ENCODE measurements at places on chromosomes 2 and 18. TPM values are rescaled to one million over a fixed set of nuclear protein-coding genes. Genes with fewer than 3 reads are reported as not detected.

DNA sequence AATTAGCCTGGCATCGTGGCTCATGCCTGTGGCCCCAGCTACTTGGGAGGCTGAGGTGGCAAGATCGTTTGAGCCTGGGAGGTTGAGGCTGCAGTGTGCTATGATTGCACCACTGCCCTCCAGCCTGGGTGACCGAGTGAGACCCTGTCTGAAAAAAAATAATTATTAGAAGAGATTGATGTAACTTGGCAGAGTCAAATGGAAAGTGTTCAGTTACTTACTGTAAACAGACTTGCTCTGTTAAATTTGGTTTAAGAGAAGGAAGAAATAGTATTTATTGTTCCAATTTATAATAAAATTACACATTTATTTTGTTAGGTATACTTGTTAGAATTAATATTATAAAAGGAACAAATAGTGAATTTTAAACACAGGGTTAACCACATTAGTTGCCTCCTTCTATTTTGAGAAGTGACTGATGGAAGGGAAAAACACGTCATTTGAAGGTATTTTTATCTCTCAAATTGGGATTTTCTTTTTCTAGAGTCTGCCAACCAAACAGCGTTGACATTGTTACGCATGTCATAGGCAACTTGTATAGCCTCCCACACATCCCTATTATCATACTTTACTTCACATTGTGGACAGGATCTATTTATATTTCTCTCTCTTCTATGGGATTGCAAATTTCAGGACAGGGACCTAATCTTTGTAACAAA lies 118.8 kb upstream of the B3GNT2 start:
- no peak for DNase-seq

Gene RNF144A
- 50.6 TPM for total RNA-seq

GRCh38 chr2:223887127-223887526 lies 49.7 kb upstream of the AP1S3 start:
- DNase-seq = no peak

DNA sequence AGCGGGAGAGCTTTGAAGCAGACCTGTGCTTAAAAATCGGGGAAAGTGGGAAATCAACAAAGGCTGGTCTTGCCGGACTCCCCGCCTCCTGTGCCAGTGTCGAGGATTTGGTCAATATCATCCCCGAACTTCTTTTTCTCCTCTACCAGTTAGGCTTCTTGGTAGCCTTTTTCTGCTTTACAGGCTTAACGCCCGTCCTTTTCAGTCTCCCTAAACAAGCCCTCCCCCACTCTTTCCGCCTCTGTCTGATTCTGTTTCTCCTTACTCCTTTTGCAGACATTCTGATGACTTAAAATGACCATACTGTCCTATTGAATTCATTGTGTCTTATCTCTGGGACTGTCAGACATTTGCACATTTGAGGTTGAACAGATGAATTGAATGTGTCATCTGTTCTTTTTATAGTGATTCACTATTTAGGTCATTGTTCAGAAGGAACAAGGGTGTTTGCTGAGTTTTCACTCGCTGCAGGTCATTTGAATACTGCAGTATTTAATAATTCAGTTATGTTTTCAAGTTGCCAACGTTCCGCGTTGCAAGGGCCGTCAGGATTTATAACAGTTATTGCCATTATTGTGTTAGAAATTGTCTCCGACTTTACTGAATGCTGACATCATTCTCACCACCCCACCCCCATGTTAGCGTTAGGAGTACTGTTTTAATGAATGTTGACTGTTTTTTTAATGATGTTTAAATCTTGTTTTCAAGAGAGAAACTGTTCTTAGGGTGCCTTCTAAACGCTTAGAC lies 1.1 kb downstream of the ITGAV start:
- DNase-seq = peak; percentile 38

DNA sequence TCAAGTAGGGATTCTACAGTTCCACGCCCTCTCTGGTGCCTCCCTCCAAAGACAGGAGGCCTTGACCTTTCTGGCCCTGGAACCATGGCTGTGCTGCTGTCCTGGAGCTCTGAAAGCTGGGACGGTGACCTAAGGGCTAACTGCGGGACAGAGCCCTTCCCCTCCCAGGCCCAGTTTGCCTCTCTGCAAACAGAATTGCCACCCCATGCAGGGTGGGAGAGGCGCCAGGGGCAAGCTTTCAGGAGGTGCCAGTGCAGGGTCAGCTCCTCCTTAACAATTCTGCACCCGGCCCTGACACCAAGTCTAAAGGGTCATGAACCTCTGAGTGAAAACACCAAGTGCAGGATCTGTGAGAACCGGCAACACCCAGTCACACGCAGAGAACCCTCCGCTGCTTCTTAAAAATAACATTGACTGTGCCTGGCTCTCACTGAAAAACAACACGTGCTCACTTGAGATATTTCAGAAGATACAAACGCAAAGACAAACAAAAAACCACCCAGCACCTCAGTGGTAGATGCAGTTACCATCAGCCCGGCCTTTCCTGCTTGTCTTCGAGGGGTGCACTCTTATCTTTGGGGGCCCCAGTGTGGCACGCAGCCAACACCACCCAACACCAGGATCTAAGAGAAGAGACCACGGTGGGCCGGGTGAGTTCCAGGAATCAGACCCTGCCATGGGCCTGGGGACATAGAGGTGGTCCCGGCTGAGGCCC lies 1.1 kb upstream of the SNED1 start:
- DNase-seq = peak; percentile 4

Gene ADGRF3
- total RNA-seq = 2.7 TPM

- DNase-seq = no peak
Measured at GRCh38 chr2:119256582-119256921, 32.9 kb downstream of the STEAP3 start.

- DNase-seq = no peak
Measured at GRCh38 chr18:45870419-45870818, 44.9 kb downstream of the SIGLEC15 start.

DNA sequence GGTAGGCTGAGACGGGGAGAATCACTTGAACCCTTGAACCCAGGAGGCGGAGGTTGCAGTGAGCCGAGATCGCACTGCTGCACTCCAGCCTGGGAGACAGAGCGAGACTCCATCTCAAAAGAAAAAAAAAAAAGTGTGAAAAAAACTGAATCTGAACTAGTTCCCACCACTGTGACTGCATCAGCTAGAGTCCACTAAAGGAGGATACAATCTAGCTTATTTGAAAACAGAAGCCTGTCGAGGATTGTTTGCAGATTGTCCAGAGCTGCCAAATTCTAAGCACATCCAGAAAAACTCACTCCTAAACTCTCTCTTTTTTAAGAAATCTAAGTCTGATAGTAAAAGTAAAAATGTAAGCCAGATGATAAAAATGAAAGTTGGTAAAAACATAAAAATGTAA lies 10.6 kb downstream of the GFPT1 start:
- DNase-seq = no peak

DNA sequence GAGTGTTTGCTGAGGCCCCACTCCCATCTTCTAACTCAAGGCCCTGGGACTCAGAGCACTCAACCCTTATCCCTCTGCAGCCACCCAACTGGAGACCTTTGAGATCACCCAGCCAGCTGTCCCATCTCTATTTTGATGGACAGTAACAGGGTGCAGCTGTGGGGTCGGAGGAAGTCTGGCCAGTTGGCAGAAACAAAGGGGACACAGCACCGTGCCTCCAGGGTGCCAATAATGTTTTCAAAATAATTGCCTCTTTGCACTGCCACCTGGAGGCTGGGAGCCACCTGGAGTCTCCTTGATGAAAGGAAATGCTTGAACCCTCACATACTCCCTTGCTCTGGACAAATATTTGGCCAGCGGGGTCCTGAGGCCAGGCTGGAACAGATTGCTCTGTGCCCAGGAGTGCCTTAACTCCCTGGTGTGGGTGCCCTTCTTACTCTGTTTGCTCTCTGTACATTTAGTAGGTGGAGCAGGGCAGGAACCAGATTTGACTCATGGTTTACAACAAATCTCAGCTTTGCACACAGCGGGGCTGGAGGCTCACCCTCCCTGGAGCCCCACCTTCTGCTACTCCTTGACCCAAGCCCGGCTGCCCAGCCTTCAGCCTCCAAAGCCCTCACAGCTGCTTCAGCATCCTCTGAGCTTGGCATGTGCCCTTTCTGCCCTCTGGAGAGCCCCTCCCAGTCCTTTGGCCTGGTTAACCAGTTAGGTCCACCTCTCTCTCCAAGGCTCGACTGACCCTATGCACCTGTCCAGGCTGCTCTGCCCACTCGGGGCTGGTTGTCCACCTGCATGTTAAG lies 17.2 kb downstream of the MAL start:
- DNase-seq = no peak

DNA sequence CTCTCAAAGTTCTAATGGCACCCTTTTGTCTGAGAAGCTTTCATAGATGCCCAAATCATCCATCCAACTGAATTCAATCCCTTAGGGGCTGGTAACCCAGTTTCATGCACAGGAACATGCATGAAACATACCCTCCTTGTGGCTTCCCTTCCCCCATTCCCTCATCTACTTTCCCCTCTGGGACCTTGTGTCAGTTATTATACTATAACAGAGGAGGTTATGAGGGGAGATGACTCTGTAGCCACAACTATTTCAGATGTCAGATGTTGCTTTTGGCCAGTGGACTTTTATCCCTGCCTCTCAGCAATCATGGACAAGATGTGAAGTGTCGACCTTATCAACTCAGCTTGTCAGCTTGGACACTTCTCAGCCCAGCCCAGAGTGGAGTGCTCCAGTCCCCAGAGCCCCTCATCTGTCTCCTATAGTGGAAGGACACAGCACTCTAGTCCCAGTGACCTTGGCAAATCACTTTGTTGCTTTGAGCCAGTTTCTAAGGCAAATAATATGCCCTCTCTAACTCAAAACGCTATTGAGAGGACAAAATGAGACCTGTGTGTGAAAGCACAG lies 8.4 kb downstream of the DHRS9 start:
- DNase-seq = no peak

Gene CCDC102B
- total RNA-seq = 1.3 TPM

Gene CCDC148
- total RNA-seq = not detected

Gene SH3BP4
- total RNA-seq = 0.42 TPM

GRCh38 chr2:230537531-230537976 lies 121.6 kb downstream of the SP100 start:
- DNase-seq = peak; percentile 70

- no peak for DNase-seq
Measured at GRCh38 chr2:189217541-189217940, 38.0 kb upstream of the COL5A2 start.

GRCh38 chr2:161135951-161136593 lies 24.2 kb upstream of the TANK start:
- no peak for DNase-seq

GRCh38 chr2:28583899-28584553 lies 88.2 kb downstream of the PLB1 start:
- DNase-seq = peak; percentile 89

DNA sequence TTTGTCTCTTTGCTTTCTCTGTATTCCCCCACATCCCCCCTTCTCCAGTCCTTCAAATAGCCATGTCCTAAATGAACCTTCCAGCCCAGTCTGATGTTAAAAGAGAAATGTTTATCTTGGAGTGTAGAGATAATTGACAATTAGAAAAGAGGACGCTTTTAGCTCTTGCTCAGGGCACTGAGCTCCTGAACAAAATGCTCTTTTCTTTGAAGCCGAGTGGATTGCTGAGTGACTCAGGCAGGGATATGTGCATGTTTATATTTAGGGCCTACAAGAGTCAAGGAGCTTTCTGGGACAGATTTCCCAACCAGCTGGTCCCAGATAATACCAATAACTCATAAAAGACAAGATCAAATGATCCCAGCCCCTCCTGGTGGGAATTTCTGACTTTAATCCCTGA lies 88.0 kb upstream of the SETBP1 start:
- DNase-seq = no peak

GRCh38 chr2:217307023-217307422 lies 447.2 kb upstream of the TNP1 start:
- DNase-seq = no peak

GRCh38 chr18:56721491-56721890 lies 70.3 kb downstream of the WDR7 start:
- no peak for DNase-seq

Gene C2orf66
- total RNA-seq = not detected

DNA sequence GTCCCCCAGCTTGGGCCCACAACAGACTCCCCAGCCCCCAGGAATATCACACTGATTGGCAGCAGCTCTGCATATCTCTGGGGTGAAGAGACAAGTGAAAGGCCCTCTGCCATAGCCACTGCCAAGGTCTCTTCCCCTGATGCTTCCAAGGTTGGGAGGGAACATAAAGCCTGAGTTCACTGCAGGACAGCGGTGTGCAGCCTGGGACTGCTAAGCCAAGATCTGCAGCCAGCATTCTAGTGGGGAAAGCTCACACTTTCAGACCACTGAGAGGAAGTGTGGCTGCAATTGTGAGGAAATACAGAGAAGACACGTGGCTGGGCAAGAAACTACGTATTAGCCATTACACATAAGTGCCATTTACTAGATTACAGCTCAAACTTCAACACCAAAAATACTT lies 100.7 kb downstream of the MAIP1 start:
- DNase-seq = no peak

DNA sequence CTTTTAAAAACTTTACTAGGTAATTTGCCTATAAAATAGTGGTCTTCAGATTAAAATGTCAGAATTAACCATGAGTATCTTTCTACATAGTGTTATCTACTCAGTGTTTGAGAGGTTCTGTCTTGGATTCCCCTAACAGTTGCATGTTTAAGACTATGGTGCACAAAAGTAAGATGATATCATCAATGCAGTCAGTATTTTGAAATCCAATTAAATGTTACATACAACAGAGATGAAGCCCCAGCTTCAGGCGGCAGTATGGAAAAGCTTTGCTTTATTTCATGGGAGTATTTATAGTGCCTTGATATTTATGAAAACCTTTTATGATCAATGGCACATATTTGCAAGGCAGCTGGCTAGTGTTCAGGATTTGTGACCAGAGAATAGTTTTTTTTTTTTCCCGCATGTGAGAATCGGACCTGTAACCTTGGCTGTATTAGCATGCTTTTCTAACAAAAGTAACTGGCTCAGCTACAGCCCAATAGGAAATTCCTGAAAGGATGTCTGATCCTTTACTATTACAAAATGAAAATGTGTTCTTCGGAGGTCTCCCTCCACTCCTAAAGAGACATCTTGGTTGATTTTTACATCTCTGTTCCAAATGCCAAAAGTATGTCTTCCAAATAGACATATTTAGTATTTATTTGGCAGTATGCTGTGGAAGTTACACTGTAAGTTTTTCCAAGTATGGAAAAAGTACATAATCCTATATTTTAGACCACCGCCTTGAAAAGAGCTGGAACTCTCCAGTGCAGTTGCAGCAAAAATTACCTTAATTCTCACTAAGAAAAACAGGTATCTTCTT lies 319.3 kb upstream of the UBE2E3 start:
- no peak for DNase-seq

Gene SS18
- 42.2 TPM for total RNA-seq

- peak; percentile 40 for DNase-seq
Measured at GRCh38 chr2:174683392-174683759, 80.9 kb downstream of the CHRNA1 start.

Gene RIT2
- not detected for total RNA-seq

DNA sequence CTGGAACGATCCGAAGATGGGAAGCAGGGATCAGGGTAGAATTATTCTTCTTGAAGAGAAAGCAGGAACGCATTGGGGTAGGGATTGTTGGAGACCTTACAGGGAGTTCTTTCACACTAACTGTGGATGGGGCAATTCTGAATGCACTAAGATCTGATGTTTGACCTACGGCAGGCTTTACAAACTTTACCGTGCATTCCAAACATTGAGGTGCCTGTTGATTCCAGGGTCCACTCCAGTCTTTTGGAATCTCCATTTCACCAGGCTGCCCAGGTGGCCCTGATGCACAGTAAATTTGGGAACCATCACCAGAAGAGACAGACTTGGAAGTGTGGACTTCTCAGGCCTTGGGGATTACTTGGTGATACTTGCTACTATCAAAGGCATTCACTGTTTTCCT lies 76.9 kb downstream of the RFTN2 start:
- no peak for DNase-seq

- no peak for DNase-seq
Measured at GRCh38 chr2:168116448-168116847, 130.9 kb downstream of the STK39 start.

Measured in activated naive CD4-positive, alpha-beta T cell treated with anti-CD3 and anti-CD28 coated beads for 36 hours (primary cell).